D721Med (cell line): ENCODE measurements at places on chromosomes 6 and 20.

DNA sequence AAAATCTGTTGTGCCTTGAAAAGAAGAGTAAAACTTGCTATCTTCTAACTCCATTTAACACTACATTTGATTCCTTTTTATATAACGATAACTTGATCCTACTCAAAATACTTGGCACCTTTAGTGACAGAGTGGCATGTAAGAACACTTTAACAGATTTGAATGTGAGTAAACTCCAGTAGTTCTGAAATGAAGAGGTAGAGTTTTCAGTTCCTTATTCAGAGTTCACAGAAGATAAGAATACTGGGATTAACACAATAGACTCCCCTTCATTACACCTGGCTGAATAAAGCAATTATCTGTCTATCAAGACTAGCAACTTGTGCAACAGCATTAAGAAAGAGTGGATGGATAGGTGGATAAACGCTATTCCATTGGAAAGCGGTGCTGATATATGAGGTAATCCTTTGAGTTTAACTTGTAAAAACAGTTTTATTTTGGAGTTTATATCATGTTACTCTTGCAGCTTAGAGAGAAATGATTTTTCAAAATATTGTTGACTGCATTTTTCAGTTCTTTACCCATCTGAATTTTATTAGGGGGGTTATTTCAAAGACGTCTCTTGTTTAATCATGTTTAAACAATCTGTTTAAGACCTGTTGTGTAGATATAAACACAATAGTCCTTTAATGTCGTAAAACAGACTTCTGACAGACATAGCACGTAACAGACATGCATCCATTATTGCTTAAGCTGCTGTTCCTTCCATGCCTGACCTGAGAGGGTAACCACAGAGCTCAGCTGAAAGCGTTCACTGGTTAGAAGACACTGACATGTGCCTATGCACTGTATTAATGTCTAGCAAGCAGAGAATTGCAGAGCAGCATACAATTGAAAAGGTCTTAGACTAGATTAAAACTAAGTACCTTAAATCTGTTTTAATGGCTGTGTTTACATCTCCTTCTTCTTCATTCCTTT lies 102.4 kb upstream of the SUPT3H start:
- no peak for DNase-seq

DNA sequence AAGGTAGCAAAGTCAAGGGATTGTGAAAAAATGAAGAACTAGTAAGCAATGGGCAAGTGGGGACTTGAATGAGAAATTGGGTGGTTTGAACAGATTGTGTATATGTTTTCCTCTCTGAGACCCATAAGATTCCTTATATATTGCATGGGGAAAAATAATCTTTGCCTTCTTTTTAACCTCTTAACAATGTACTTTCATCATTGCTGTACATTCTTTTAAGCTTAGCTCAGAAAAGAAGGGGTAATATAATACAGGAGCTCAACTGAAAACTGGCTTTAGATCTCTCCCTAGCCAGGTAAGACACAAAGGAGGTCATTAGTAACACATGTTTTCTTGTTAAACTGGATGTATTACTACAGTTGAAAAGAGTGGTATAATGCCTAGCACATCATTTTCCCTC lies 287.2 kb downstream of the RNF144B start:
- no peak for DNase-seq

DNA sequence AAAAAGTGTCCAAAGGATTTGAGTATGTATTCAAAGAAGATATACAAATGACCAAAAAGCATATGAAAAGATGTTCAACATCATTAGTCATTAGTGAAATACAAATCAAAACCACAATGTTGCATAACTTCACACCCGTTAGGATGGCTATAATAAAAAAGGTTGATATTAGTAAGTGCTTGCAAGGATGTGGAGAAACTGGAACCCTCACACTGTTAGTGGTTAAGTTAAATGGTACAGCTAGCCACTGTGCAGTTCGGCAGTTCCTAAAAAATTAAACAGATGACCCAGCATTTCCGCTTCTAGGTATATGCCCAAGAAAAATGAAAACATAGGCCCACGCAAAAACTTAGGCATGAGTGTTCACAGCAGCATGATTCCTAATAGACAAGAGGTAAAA lies 38.6 kb downstream of the IBTK start:
- DNase-seq, result no peak

DNA sequence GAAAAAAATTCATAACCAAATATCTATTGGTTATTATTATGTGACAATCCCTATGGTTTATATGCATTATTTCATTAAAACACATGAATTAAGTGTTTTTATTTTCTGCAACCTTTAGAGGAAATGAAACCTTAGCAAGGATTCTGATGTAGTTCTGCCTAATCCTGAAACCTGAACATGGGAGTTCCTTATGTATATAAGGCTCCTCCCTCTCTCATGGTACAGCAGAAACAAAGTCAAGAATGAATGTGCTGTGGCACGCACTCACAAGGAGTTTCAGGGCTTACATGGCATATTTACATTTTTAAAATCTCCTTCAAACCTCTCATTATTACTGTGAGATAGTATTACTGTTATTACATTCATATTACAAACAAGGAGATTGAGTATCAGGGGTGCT lies 426.4 kb upstream of the CITED2 start:
- no peak for DNase-seq

GRCh38 chr6:125983246-125983945 lies 2.9 kb upstream of the TRMT11 start:
- no peak for DNase-seq

- no peak for DNase-seq
These were observed 24.0 kb upstream of the CTNNBL1 start for GRCh38 chr20:37669773-37670236.

DNA sequence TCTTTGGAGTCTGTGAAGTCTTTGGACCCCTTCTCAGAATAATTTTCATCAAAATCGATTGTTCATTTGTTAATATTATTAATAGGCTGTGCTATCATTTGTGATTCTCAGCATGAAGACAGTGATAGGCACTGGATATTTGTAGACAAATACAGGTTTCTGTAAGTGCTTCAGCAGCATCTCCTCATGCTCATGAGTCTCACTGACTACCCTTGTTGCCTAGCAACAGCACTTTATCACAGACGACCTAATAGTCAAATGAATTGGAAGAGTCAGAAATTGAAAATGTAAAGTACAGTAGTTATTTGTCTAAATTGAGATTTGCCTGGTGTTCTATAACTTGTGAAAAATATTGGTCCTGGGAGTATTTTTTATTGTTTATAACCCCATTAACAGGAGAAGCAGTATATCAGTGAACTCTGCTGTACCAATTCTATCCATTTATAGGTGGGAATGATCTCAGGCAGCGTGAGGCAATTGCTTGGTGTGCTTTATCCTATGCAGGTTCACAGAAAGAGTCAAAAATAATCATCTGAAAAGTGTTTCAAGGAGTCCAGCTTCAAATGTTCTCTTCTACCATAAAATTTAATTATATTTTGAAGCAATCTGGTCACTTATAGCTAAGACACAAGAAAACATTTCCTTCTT lies 684.6 kb downstream of the RFPL4B start:
- no peak for DNase-seq

DNA sequence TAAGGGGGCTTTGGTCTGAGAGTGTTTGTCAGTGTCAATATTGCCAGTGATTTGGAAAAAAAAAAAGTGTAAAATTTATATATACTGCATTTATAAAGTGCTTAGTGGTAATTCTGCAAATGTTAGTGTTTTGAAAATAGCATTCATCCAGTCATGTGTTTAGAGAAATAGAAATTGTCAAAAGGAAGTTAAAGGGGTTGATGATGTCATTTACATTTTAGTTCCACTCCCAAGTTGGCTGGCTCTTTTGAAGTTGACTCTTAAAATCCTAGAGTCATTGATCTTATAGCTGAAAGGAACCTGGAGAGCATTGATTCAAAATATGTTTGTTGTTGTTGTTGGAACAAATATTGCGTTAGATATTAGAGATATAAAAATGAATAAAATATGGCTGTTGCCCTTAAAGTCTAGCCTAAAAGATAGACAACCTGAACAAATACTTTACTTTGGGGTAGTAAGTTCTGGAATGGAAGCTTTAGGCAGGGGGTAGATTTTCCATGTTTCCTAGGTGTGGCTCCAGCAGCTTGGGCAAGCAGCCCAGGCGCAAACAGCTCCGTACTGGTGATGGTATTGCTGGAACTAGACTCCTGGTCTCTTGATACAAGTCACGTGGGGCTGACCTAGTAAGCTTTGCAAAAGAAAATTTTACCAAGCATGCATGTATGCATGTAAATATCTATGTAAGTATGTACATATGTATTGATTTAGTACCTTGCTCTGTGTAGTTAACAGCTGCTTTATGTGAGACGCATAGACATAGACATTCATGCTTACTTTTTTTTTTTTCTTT lies 46.3 kb downstream of the HIVEP1 start:
- DNase-seq, result no peak

DNA sequence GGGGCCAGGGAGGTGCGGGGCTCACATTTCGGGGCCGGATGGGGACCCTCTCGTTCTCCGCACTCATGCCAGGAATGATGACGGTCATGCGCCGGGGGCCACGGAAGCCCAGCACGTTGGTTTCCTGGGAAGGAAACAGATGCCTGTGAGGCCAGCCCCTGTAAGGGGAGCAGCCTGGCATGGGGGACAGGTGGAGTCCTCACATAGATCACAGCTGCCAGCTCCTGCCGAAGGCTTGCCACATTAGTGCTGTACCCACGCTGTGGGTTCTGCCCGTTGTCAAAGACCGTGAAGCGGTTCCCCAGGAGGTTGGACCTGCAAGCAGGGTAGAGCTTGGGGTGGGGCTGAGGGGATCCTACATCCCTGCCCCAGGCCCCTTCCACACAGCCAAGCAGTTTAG lies 6.7 kb upstream of the TEAD3 start:
- no peak for DNase-seq

DNA sequence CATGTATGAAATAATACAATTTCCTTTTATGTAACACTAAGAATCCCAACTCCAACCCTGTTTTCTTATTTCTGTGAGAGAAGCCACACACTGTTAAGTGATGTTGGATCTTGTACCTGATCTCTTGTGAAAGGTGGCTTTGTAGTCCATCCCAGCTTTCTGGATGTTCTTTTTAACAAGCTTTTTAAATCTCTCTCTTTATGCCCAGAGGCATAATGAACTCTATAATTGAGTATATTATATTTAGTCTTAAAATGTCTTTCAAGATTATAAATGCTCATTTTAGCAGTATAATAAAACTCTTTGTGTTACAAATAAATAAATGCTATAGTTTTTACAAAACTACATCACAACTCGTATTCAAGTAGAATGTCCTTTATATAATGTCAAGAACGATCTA lies 922.1 kb downstream of the EPHA7 start:
- DNase-seq, result no peak

GRCh38 chr6:107786709-107787588 lies 37.2 kb downstream of the SCML4 start:
- DNase-seq, result no peak

DNA sequence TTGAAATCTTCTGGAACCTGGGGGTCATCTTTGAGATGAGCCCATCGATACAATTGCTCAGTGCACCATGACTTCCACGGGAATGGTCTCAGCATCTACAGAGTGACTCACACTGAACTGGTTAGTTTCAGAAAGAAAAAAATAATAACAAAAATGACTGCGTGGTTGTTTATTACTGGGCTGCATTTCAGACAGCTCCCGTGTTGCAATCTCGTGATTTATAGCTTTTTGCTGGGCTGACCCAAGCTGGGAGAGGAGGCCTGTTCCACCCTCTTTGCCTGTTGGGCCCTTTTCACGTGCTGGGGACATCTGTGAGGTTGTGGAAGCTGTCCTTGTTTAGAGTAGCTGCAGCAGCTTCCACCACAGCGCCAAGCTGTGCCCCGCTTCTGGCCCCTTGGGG lies 225.5 kb downstream of the BMP7 start:
- no peak for DNase-seq

DNA sequence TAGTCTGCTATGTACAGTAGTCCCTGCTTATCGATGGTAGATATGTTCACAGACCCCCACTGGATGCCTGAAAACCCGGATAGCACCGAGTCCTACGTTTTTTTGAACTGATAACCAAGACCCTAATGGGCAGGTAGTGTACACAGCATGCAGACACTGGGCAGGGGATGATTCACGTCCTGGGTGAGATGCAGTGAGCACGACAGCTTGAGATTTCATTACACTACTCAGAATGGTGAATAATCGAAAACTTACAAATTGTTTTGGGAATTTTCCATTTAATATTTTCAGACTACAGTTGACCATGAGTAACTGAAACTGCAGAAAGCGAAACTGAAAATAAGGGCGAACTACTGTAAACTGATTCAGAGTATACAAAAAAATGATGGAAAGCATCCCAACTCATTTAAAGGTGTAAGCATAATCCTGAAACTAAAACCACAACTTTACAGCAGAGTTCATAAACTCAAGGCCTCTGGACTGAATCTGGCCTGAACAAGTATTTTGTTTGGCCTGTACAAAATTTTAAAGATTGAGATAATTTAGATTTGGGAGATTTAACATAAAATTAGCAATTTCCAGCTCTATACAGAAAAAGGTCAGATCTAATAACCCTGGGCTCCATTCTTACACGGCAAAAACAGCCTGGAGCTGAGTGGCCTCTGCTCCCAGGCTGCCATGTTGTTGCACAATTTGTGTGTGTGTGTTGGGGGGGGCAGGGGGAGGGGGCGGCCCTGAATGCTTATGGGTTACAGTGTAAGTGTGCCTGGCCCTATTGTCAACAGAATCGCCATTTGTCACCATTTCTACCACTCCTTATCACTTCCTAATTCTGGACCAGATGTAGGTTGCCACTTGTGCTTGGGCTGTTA lies 34.9 kb downstream of the RNF24 start:
- DNase-seq, result no peak

DNA sequence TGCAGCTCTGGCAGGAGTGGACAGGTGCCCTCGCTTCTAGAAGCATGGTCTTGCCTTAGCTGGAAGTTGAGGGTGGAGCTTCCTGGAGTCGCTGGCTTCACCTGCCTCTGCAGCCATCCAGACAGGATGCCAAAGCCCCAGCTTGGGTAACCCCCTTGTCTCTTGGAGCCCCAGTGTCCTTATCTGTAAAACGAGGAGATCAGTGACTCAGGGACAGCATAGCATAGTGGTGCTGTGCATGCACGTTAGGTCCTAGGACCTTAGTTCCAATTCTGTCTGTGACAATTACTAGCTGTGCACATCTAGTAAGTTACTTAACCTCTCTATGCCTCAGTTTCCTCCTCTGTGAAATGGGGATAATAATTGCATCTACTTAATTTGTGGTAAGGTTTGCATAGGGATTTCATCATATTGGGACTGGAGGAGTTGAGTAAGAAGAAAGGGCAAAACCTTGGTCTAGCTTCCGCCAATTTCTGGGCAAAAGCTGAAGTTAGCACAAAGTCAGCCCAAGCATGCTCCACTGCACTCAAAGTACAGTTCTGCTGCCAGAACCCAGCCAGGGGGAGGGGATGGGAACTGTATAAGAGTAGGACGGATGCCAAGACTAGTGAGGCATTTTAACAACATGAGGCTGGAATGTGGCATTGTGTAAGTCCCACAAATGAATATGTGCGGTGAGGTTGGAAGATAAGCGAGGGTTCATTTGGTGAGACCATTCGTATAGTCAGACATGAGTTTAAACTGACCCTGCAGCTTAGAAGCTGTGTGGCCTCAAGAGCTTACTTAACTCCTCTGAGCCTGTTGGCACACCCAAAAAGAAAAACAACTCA lies 24.5 kb downstream of the TOX2 start:
- DNase-seq, result no peak
